GM23338 (cell line): ENCODE measurements at places on chromosomes 4 and X. TPM values are rescaled to one million over a fixed set of nuclear protein-coding genes. Genes with fewer than 3 reads are reported as not detected.

- DNase-seq = no peak
Observed at GRCh38 chr4:151922811-151923210, 162.0 kb upstream of the GATB start.

GRCh38 chr4:77044461-77045150 is 31.2 kb downstream of the CCNI start:
- DNase-seq = peak; percentile 78

GRCh38 chrX:136015016-136015415 is 29.8 kb downstream of the SLC9A6 start:
- DNase-seq = no peak

- DNase-seq = no peak
Observed at GRCh38 chr4:39383690-39384089, 17.5 kb upstream of the RFC1 start.

DNA sequence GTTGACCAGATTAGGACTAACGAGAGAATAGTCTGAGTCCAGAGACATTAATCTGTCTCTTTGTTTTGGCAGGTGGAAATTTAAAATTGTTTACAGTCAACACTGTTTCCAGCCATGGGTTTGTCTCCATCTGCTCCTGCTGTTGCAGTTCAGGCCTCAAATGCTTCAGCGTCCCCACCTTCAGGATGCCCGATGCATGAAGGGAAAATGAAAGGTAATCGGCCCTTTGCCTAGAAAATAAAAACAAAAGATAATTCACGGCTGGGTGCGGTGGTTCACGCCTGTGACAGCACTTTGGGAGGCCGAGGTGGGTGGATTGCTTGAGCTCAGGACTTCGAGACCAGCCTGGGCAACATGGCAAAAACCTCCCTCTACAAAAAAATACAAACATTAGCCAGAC is 815 bp downstream of the HCCS start:
- DNase-seq = no peak

DNA sequence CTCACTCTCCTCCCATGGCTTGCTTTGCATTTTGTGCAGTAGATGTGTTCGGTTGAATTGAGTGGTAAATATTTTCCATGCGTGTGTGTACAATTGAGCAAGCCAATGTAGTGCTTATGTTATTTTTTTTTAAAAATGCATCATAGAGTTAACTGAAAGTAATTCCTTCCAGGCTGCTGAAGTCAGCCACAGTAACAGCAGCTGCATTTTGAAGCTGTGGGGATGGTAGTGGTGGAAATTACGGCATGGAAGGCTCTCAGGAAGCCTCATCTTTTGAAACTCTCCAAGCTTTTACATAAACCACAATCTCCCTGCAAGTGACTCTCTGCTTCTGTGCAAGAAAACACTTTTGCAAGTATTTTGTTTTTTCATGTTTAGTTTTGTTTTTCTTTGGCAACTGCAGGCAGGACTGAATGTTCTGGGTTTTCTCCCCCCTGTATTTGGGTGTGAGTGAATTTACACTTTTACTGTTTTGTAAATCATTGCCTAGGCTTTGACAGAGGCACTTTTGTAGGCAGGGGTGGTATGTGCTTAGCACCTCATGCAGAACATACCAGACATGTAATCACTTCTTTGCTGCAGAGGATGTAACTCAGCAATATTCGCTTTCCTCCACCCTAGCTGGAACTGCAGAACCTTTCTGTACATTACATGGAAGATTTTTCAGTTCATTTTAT is 56.2 kb downstream of the LRRC66 start:
- peak; percentile 6 for DNase-seq

- no peak for DNase-seq
Observed at GRCh38 chrX:132364313-132364712, 124.5 kb downstream of the MBNL3 start.

DNA sequence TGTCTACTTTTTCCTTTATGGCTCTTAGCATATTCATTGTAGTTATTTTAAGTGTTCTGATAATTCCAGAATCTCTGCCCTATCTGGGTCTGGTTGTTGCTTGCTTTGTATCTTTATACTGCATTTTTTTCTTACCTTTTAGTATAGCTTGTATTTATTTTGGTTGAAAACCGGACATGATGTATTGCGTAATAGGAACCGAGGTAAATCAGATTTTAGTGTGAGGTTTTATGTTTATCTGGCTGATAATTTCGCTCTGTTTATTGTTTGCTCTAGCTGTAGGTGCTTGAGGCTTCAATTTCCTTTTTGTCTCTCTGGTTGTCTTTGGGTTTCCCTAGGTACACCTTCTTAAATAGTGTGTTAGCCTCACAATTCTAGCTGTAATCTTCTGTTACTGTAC is 263.8 kb upstream of the LCORL start:
- DNase-seq = no peak

GRCh38 chrX:67545893-67546495 is 2.2 kb downstream of the AR start:
- peak; percentile 26 for DNase-seq

- DNase-seq = peak; percentile 27
Observed at GRCh38 chr4:163167333-163167626, 590 bp upstream of the NAF1 start.

Gene CSAG3
- total RNA-seq = not detected in 2 replicates

Gene CTPS2
- total RNA-seq = 35.5 and 36.6 TPM in 2 replicates

Gene TCP11X2
- total RNA-seq = 0.97 and 1.6 TPM in 2 replicates

Gene OPHN1
- 3.8 and 3.9 TPM in 2 replicates for total RNA-seq

Gene PDE6B
- total RNA-seq = 3.1 and 5.0 TPM in 2 replicates

Gene FAM149A
- total RNA-seq = 13.3 and 22.5 TPM in 2 replicates

Gene SATL1
- 0.14 TPM in 1 of 2 replicates, not detected in the other for total RNA-seq

Gene SULT1B1
- not detected in 2 replicates for total RNA-seq

Gene HOPX
- not detected in 2 replicates for total RNA-seq

Gene NPY2R
- total RNA-seq = 0.47 and 0.59 TPM in 2 replicates

Gene ARHGEF9
- 23.1 and 28.2 TPM in 2 replicates for total RNA-seq

Gene AMBN
- not detected in 2 replicates for total RNA-seq
